Trophoblast cell (in vitro differentiated cells and primary cell): ENCODE measurements at places on chromosomes 11 and 22.

DNA sequence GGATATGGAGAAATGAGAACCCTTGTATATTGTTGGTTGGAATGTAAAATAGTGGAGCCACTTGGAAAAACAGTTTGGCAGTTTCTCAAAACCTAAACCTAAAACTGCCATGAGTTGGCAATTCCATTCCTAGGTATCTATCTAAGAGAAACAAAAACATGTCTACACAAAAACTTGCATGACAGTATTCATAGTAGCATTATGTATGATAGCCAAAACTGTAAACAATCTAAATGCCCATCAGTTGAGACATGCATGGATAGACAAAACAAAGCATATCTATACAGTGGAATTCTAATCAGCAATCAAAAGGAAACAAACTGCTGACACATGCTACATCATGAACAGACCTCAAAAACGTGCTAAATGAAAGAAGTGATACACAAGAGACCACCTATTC, 34.9 kb downstream of the TRAF6 start:
- H3K4me3 ChIP-seq, result no peak overlapping the region
- H3K4me1 ChIP-seq, result no peaks in the 10 kb centered on the region

DNA sequence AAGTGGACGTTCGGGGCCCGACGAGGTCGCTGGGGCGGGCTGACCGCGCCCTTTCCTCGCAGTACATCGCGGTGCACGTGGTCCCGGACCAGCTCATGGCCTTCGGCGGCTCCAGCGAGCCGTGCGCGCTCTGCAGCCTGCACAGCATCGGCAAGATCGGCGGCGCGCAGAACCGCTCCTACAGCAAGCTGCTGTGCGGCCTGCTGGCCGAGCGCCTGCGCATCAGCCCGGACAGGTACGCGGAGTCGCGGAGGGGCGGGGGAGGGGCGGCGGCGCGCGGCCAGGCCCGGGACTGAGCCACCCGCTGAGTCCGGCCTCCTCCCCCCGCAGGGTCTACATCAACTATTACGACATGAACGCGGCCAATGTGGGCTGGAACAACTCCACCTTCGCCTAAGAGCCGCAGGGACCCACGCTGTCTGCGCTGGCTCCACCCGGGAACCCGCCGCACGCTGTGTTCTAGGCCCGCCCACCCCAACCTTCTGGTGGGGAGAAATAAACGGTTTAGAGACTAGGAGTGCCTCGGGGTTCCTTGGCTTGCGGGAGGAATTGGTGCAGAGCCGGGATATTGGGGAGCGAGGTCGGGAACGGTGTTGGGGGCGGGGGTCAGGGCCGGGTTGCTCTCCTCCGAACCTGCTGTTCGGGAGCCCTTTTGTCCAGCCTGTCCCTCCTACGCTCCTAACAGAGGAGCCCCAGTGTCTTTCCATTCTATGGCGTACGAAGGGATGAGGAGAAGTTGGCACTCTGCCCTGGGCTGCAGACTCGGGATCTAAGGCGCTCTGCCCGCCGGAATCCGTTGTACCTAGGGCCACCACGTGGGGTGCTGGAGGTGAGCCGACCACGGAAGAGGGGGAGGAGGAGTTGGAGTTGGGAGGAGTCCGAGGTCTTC, 771 bp downstream of the MIF start:
- H3K4me1 ChIP-seq, result peaks cover 9% of the 10 kb centered on the region
- H3K36me3 ChIP-seq, result peaks cover 21% of the 10 kb centered on the region
- H3K27me3 ChIP-seq, result no peaks in the 10 kb centered on the region

DNA sequence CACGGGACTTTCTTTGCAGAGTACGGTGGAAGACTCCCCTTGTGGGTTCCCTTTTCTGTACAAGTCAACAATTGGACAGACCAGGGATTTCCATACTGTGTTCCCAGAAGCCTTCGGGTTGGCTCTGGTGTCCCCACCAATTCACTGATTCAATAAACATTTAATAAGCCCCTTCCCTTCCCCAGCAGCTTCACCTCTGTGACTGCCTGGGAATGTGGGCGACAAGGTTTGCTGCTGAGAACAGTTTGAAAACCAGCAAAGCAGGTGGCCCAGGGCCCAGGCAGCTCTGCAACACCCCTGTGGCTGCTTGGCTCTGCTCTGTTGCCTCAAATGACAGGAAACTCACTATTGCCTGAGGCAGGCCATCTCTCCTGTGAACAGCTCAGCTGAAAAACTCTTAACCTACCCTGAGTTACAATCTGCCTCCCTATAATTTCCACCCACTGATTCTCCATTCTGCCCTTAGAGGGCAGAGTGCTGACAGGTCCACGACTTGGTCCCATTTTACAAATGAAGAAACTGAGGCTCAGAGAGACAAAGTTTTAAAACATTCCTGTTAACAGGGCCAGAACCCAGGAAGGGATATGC, 10.4 kb downstream of the ADORA2A start:
- no peaks in the 10 kb centered on the region for H3K36me3 ChIP-seq
- H3K4me1 ChIP-seq, result no peaks in the 10 kb centered on the region
- no peaks in the 10 kb centered on the region for H3K27me3 ChIP-seq
- H3K27ac ChIP-seq, result no peak overlapping the region
- H3K4me3 ChIP-seq, result no peak overlapping the region
- peak; percentile 68 for DNase-seq

- H3K4me1 ChIP-seq, result peaks cover 19% of the 10 kb centered on the region
- H3K36me3 ChIP-seq, result no peaks in the 10 kb centered on the region
- H3K27ac ChIP-seq, result no peak overlapping the region
- H3K4me3 ChIP-seq, result no peak overlapping the region
- no peak for DNase-seq
These were observed 85.2 kb downstream of the CCDC81 start for GRCh38 chr11:86459682-86460460.

- no peaks in the 10 kb centered on the region for H3K27me3 ChIP-seq
- DNase-seq, result no peak
- no peak overlapping the region for H3K27ac ChIP-seq
- H3K36me3 ChIP-seq, result no peaks in the 10 kb centered on the region
- H3K4me1 ChIP-seq, result peaks cover 38% of the 10 kb centered on the region
These were observed 668 bp upstream of the LRRC32 start for GRCh38 chr11:76671237-76671592.

- H3K27me3 ChIP-seq, result no peaks in the 10 kb centered on the region
- no peak for DNase-seq
- no peak overlapping the region for H3K4me3 ChIP-seq
- H3K36me3 ChIP-seq, result no peaks in the 10 kb centered on the region
- no peak overlapping the region for H3K27ac ChIP-seq
- no peaks in the 10 kb centered on the region for H3K4me1 ChIP-seq
These were observed 601.8 kb downstream of the INSC start for GRCh38 chr11:15716550-15716949.

DNA sequence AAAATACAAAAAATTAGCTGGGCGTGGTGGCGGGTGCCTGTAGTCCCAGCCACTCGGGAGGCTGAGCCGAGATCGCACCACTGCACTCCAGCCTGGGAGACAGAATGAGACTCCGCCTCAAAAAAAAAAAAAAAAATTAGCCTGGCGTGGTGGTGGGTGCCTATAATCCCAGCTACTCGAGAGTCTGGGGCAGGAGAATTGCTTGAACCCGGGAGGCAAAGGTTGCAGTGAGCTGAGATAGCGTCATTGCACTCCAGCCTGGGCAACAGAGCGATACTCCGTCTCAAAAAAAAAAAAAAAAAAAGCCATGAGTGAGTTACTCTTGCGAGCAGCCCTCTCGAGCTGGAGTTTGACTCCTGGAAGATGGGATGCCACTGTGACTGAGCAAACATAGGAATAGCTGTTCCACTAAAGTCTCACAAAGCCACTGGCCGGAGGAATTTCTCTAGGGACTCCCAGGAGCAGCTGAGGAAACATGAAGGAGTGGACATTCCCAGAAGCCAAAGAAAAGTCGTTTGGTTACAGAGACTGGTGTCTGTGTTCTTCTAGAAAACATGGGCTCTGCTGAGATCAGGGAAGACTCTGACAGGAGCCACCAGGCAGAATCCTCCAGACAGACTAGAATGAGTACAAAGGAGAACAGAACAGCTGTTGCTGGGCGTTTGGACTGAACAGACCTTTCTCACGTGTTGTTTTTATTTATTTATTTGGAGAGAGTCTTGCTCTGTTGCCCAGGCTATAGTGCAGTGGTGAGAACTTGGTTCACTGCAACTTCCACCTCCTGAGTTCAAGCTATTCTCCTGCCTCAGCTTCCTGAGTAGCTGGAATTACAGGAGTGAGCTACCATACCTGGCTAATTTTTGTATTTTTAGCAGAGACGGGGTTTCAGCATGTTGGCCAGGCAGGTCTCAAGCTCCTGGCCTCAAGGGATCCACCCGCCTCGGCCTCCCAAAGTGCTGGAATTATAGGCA, 32.4 kb upstream of the MYH9 start:
- no peak overlapping the region for H3K4me3 ChIP-seq
- no peaks in the 10 kb centered on the region for H3K27me3 ChIP-seq
- peaks cover 12% of the 10 kb centered on the region for H3K4me1 ChIP-seq
- peak overlapping the region; percentile 38 for H3K27ac ChIP-seq
- no peak for DNase-seq
